Right renal cortex interstitium (tissue), 3 donors: ENCODE measurements at places on chromosomes 6 and 20.

DNA sequence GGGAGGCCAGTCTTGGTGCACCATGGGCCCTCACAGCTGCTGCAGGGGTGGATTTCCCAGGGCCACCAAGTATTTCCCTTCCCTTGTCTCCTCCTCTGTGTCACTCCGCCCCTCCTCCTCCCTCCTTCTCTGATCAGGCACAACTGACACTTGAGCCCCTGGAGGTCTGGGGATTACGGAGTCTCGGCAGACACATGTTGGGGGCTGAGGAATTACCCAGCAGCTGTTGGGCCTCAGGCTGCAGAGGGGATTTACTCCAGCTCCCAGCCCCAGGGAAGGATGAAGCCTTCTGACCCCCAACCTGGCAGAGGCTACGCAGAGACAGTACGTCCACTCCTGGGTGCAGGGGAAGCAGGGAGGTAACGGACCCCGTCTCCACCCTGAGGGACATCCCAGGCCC lies 420.5 kb upstream of the SULF2 start:
- no peak for DNase-seq

- DNase-seq: no peak
These were observed 9.2 kb upstream of the RPS21 start for GRCh38 chr20:62377615-62378178.

DNA sequence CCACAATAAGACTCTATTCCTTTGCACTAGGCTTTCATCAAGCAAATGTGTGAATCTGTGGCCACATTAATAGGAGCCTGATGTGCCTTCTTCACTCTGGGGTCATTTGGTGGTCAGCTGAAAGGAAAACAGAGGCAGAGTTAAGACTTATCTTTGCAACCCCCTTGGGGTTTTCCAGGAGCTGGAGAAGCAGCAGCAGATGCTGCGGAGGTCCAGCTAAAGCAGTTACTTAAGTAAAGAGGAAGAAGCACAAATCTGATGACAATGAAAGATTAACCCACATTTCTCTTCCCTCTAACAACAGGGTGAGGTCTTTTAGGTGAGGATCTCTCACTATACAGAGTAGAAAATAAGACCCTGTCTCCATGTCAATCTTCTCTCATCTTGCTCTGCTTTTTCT lies 45.4 kb upstream of the QKI start:
- no peak for DNase-seq

DNA sequence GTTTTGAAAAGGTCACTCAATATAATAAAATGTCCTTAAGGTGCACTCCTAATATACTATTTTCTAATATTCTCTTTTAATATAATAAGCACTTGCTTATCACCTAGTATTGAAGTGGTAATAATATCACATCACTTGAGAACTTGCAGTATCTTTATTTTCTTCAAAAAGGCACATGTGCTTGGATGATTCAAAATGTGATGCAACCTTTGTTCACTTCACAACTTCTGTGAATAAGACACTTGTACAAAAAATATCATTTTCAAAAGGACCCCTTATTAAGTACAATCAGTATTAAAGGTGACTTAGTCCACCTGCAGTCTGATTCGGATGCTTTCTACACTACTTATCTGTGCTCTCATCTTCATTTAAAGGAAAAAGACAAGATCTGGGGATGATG lies 3.4 kb downstream of the PRELID3B start:
- no peak for DNase-seq

GRCh38 chr6:130309028-130309427 lies 56.8 kb upstream of the TMEM200A start:
- DNase-seq: no peak

GRCh38 chr6:11094411-11094851 lies 797 bp downstream of the SMIM13 start:
- peak; percentile 35 for DNase-seq

GRCh38 chr6:78089531-78089930 lies 436.7 kb downstream of the MEI4 start:
- no peak for DNase-seq

DNA sequence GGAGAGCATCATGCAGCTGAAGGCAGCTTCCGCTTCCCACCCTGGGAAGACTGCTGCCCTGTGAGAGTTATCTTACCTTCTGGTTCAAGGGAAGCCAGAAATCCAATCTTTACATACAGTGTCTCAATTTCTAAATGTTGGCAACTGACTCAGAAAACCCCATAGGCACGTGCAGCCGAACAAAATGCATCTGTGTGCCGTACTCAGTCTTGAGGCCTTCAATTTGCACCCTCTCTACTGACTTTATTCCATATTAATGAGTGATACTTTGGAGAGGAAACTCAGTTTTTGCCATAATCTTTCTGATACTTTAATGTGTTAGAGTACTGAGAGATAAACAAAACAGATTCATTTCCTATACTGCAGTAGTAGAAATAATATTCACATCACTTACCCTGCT lies 172.5 kb upstream of the C6orf118 start:
- no peak for DNase-seq

DNA sequence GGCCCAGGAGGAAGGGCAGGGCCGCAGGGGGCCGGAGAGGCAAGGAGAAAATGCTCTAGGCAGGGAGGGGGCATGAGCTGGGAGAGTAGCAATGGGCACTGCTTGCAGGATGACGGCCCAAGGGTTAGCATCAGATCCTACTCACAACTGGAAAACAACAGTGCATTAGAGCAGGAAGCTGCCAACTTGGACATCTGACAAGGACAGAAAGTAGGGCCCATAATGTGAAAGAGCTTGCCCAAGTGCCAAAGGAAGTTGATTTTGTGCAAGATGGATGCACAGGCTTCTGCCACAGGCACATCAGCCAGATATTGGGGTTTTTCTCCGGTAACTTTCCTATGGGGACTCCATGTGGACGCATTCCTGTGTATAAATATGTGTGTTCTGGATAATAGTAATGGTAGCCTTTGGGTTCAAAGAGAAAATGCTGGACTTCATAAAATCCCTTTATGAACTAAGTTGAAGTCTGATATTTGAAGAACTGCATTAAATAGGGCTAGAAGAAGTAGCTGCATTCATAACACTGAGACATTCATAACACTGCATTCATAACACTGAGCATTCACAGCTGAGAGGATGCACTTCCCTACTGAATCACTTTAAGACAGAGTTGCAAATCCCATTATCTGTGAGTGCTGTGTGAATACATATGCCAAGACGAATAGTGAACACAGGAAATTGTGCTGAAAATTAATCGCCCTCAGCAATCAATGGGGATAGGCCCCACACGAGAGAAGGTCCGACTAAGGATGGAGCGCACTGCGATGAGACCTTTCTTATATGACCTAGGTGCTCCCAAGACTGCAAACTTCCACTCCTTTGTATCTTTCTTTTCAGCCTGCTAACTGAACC lies 235.6 kb upstream of the PRDM1 start:
- no peak for DNase-seq

GRCh38 chr6:75427329-75427728 lies 66.3 kb downstream of the FILIP1 start:
- DNase-seq: no peak

DNA sequence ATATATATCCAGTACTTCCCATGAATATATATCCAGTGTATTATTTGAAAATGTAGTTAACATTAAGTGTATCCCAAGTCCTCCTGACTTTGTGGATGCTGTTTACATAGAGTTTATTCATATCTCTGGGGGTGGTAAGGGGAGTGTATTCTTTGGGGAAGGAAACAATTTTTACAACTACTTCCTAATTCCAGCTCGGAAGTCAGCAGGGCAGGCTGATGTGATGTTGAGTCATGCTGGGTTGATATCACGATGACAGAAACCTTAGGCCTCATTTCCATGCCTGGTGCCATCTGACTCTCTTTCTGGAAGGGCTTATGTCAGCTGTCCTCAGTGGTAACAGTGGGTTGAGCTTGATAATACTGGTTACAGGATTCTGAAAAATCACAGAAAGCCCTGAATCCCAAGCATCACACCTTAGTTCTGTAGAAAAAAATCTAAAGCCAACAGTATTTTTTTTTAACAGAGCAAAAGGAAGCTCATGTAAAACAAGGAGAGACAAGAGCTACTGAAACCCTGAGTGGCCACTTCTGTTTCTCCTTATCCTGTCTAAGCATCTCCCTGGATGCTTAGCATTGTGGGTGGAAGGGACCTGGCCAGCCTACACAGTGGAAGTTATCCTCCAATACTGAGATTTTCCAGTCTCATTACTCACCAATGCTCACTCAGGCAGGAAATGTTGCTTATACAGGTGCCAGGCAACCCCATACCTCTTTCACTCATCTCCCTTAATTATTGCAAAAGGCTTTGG lies 75.2 kb upstream of the IYD start:
- DNase-seq: no peak

DNA sequence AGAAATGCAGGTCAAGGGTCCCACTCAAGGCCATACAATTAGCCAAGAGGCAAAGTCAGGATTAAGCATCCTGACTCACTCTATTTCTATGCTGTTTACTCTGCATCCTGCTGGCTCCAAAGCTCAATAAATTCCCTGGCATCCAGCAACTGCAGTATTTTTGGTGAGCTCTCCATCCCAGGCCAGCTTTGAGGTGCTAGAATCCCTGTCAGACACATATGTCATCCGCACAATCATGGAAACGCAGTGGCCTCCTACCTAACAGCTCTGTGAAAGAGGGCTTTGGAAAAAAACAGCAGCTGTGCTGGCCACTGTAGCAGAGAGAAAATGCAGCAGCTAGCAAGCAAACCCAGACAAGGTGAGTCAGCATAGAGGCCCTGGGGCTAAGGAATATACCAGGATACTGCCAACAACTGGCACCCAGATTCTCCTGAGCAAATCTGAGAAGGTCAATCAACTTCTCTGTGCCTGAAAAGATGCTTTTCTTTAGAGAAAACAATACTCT lies 58.4 kb downstream of the ANKEF1 start:
- no peak for DNase-seq

DNA sequence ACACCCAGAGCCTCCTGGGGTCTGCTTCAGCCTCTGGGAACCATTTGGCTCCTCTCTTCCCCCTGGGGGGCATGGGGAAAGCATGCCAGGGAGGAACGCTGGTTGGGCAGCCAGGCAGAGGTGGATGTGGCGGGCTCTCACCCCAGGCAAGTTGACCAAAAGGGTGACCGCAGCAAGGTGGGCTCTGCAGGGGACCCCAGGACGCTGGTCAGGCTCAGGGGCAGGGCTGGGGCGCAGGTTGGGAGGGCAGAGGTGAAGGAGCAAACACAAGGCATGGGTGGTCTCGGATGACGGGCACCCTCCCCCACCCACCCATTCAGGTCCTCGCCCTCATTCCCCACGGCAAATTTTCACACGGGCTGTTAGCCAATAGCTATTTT lies 30.2 kb upstream of the MRGBP start:
- no peak for DNase-seq
